ENCODE measurements at places on chromosomes 4 and X.

DNA sequence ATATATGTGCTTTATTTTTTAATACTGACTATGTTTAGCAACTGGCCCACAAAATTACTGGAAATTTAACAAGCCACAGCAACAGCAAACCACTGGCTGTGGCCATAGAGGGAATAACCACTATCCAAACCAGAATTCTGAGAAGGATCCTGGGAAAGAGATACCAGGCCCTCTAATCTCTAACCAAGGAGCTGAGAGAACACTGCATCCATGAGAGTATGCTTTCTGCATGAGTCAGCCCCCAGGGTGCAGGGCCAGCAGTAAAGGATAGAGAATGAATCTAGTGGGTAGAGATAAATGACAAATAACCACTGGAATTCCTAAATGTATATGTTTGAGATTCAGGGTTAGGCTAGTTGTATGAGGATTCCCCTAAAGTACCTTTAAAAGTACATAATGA lies 221.8 kb downstream of the KIT start:
- DNase-seq: no peak

GRCh38 chr4:177485528-177485927 lies 43.3 kb upstream of the AGA start:
- no peak for DNase-seq

DNA sequence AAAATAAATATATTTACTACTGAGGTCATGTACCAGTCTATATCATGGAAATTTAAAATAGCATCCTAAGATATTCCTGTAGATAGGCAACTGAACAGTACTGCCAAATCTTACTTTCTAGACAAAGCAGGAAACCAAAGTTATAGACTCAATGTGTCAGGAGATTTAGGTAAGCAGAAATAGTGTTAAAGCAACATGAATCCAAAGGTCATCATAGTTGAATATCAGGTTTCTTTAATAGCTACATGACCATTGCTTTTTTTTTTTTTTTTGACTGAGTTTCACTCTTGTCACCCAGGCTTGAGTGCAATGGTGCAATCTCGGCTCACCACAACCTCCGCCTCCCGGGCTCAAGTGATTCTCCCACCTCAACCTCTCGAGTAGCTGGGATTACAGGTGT lies 20.2 kb upstream of the ACSL4 start:
- no peak for DNase-seq

GRCh38 chr4:42676066-42676951 lies 19.4 kb upstream of the ATP8A1 start:
- no peak for DNase-seq

DNA sequence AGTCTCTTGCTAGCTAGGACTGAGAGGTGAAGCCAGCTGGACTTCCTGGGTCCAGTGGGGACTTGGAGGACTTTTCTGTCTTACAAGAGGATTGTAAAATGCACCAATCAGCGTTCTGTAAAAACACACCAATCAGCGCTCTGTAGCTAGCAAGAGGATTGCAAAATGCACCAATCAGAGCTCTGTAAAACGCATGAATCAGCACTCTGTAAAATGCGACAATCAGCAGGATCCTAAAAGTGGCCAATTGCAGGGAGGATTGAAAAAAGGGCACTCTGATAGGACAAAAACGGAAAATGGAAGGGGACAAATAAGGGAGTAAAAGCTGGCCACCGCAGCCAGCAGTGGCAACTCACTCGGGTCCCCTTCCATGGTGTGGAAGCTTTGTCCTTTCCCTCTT lies 65.6 kb upstream of the DUSP21 start:
- DNase-seq: no peak

- no peak for DNase-seq
These were observed 26.4 kb upstream of the EGF start for GRCh38 chr4:109886303-109886702.

- DNase-seq: peak; percentile 49
These were observed 136.4 kb downstream of the ZNF674 start for GRCh38 chrX:46408553-46409407.

Measured in NT2/D1 (cell line).